ENCODE measurements at places on chromosomes 3 and 15.

DNA sequence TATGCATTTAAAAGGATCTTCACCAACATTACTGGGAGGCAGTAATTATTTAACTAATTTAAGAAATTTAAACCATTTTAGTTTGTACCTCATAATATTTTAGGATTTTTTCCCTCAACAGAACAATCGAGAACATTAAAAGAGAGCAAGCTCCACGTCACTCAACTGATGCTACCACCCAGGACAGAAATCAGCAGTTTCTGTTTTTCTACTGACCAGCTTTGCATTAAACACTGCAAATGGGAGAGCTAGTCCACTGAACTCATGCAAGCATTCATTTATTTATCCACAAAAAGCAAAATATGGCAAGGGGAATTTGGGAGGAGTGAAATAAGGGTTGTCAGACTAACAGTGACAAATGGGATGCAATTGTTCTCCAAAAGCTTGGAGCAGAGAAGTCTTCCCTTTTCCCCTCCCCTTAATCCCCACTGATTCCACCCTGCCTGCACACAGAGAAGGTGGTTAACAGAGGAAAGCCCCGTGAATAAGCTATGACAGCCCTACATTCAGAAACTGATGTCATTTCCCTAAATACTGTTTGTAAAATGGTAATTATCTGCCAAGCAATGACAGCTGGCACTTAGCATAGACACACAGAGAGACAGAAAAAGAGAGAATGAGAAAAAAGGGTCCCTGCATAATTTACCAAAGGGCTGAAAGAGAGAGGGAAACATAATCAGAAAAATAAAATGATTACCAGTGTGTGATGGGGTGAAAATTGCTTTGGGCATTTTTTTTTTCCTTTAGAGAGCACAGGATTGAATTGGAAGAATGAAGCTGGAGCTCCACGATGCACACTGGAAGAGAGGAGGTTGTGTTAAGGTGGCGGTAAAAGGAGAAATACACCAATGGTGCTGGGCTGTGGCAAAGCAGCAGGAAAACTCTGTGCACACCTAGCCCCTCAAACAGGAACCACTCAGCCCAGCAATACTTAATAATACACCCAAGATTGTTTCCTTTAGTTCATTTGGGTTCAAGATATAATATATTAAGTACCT, 777.4 kb downstream of the TUSC7 start:
- DNase-seq = no peak

DNA sequence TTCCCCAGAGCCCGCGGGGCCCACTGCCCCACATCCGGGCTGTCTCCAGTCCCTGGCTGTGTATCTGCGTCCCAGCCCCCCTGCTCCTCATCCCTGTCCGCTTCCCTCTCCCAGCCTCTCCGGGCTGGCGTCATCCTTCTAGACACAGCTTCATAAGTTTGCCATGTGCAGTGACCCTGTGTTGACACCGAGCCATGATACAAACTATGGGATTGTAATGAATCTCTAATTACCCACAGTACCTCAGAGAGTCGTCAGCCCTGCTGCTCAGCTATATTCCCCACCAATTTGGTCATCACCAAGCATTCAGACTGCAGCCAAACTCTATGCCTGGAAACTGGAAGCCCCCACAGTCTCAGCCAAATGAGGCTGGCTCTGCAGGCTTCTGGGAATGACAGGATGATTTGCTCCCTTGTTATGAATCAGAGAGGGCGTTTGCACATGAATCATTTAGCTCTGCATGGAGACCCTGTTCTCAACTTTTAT, 466.1 kb upstream of the ATP11B start:
- DNase-seq = no peak

- DNase-seq = no peak
Measured at GRCh38 chr3:8824238-8824637, 54.8 kb upstream of the OXTR start.

GRCh38 chr3:159974-160373, 36.6 kb upstream of the CHL1 start:
- no peak for DNase-seq

DNA sequence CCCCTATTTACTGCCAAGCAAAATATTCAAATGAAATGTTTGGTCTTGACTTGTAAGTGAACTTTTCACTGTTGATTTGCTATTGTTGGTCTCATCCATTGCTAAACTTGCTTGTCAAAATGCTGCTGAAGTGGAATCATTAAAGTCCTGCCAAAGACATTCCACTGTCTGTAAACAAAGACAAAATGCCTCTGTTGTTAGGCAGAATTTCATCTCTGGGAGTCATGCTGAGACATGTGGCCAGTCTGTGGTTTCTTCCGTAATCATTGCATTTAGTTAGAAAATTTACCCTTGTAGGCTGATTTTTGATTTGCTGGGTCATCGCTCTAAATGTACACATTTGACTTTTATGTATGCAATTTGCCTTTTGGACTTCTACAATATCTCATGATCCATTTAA, 577.7 kb downstream of the MECOM start:
- DNase-seq = no peak

- no peak for DNase-seq
Measured at GRCh38 chr15:78359041-78359808, 19.1 kb downstream of the CRABP1 start.

DNA sequence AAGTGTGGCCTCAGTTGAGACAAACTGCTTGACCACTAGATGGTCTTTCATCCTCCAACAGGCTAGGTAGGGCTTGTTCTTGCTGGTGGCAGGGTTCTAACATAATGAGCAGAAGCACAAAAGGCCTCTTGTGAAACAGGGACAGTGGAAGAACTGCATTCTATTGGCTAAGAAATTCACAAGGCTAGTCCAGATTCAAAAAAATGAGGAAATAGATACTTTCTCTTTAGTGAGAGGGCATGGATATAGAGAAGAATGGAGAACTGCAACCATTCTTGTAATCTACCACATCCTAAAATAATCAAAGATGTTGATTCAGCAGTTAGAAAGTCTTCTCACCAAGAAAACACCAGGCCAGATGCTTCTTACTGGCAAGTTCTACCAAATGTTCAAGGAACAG, 143.7 kb upstream of the LRIG1 start:
- no peak for DNase-seq

DNA sequence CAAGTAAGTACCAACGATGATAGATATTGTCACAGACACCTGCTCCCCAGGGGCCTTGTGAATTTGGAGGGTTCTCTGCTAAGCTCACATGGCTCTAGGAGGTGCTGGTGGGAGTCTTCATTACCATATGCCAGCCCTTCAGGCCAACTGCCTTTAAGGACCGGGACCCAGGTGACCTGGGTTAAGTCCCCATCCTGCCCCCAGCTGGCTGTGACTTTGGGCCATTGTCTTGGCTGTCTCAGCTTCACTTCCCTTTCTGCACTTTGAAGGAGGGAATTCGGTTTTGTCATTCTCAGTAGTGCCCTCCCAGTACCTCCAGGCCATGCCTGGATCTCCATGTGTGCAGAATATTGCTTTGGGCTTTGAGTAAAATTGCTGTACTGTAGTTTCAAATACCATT, 72.8 kb upstream of the ACAD9 start:
- no peak for DNase-seq

GRCh38 chr3:154139996-154140436, 18.8 kb downstream of the ARHGEF26 start:
- DNase-seq = no peak

GRCh38 chr15:34734303-34734702, 20.5 kb downstream of the GJD2 start:
- DNase-seq = no peak

DNA sequence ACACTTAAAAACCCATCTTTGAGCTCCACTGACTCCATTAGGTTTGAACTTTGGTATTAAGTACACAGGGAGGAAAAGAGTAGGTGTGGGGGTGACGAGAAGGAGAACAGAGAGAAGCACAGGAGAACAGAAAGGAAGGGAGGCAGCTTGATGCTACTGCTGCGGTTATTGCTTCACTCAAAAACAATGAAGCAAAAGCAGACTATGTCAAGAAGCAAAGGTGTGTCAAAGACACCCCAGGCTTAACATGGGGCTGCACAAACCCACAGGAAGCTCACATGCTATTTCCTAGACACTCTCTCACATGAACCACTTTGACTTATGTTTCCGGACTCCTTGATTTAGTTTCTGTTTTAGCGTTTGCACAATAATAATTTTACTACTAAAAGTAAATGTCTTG, 961.0 kb upstream of the CFAP20DC start:
- no peak for DNase-seq

DNA sequence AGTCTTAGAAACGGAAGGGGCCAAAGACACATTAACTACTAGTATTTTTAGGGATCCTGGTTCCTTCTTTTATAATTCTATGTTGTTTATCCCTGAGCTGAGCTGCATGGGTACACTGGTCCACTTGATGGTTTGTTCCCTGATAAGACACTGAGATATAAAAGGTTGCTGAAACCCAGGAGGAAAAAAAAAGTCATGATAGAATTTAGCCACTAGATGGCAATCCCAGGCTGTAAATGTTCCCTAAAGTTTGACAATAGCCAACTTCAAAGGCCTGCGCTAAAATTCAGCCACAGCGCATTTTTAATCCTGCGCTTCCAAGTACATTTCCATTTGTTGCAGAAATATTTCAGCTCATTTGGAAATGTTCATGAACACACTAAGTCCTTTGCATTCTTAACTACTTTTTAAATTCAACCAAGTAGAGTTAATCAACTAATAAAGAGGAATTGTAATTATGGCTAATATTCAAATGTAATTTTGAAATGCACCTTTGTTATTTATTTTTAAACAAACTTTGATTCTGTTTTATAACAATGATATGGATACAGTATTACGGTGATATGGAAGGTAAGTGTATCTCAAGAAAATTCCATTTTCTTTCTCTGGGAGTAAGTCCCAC, 249.3 kb upstream of the FEZF2 start:
- DNase-seq = peak; percentile 49

- DNase-seq = no peak
Measured at GRCh38 chr15:53830707-53831386, 71.4 kb upstream of the WDR72 start.

- DNase-seq = no peak
Measured at GRCh38 chr15:100314809-100315400, 26.9 kb downstream of the ADAMTS17 start.

- DNase-seq = no peak
Measured at GRCh38 chr3:117523418-117523817, 813.8 kb downstream of the TUSC7 start.

DNA sequence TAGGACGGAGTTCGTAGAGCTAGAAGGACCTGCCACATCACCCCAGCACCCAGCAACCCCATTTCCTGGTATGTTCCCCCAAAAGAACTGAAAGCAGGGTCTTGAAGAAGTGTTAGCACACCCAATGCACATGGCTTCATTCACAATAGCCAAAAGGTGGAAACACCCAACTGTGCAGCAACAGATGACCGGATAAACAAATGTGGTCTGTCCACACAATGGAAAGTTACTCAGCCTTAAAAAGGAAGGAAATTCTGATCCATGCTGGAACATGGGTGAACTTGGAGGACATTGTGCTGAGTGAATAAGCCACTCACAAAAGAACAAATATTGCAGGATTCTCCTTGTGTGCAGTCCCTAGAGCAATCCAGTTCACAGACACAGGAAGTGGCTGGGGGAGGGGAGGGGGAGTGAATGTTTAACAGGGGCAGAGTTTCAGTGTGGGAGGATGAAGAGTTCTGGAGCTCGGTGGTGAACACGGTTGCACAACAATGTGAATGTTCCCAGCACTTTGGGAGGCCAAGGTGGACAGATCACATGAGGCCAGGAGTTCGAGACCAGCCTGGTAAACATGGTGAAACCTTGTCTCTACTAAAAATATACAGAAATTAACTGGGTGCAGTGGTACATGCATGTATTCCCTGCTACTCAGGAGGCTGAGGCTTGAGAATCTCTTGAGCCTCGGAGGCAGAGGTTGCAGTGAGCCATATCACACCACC, 157.5 kb downstream of the NUP210 start:
- peak; percentile 11 for DNase-seq

Data from ACHN (cell line).